ENCODE measurements at places on chromosomes 13 and 19.
A peak's percentile ranks its signal among the peaks of the same experiment; 100 is the strongest.

GRCh38 chr13:107534548-107534947 lies 680.8 kb downstream of the LIG4 start:
- no peak for DNase-seq

- no peak for DNase-seq
Observed at GRCh38 chr13:39102981-39103490, 64.8 kb downstream of the NHLRC3 start.

DNA sequence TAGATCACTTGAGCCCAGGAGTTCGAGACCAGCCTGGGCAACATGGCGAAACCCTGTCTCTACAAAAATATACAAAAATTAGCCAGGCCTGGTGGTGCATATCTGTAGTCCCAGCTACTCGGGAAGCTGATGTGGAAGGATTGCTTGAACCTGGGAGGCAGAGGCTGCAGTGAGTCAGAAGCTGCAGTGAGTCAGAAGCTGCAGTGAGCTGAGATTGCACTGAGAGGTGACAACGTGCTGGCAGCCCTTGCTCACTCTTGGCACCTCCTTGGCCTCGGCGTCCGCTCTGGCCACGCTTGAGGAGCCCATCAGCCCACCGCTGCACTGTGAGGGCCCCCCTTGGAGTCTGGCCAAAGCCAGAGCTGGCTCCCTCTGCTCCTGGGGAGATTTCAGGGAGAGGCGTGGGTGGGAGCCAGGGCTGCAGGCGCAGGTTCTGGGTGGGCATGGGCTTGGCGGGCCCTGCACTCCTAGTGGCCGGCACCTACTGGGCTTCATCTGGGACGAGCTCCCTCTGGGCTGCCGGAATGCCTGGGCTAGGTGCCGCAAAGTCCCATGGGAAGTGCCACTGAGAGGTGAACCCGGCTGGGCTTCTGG lies 39.5 kb upstream of the RPL21 start:
- no peak for DNase-seq

GRCh38 chr13:112179421-112179820 lies 112.5 kb downstream of the SOX1 start:
- no peak for DNase-seq

DNA sequence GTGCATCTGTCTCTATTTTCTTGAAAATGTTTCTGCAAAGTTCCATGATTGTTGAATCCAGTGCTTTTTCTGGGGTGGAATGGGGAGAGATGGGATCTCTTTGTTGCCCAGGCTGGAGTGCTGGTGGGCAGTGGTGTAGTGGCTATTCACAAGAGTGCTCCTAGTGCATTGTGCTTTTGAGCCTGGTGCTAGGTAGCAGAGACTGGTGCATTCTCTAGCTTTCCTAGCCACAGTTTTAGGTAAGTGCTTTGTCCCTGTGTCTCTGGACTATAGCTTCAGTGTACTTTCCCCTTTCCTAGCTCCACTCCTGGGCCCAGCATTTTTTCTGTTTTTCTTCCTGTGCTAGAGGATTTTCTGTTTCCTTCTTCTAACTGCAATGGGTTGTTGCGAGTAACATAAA lies 825.6 kb downstream of the SLITRK6 start:
- DNase-seq, result no peak

DNA sequence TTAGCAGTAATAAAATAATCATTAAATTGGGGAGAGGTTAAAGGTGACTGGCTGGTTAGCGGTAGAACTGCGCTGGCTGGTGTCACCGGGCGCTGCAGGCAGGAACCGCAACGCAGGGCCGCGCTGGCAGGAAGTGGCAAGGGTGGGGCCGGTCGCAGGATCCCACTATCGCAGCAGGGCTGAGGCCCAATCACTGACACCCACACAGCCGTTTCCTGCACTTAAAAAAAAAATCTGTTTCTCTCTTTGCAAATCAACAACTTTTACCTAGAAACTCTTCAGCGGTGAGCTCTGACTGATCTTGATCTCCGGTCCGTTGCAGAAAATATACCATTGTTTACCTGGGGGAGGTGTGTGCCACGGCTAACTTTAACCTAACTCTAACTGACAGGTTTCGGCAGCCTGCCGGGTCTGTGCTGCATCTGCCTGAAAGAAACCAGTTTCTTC lies 46.9 kb downstream of the KLF2 start:
- no peak for DNase-seq

GRCh38 chr19:19372656-19373416 lies 32.6 kb upstream of the GATAD2A start:
- DNase-seq, result no peak

GRCh38 chr13:75932636-75933035 lies 296.5 kb downstream of the LMO7 start:
- DNase-seq, result no peak

DNA sequence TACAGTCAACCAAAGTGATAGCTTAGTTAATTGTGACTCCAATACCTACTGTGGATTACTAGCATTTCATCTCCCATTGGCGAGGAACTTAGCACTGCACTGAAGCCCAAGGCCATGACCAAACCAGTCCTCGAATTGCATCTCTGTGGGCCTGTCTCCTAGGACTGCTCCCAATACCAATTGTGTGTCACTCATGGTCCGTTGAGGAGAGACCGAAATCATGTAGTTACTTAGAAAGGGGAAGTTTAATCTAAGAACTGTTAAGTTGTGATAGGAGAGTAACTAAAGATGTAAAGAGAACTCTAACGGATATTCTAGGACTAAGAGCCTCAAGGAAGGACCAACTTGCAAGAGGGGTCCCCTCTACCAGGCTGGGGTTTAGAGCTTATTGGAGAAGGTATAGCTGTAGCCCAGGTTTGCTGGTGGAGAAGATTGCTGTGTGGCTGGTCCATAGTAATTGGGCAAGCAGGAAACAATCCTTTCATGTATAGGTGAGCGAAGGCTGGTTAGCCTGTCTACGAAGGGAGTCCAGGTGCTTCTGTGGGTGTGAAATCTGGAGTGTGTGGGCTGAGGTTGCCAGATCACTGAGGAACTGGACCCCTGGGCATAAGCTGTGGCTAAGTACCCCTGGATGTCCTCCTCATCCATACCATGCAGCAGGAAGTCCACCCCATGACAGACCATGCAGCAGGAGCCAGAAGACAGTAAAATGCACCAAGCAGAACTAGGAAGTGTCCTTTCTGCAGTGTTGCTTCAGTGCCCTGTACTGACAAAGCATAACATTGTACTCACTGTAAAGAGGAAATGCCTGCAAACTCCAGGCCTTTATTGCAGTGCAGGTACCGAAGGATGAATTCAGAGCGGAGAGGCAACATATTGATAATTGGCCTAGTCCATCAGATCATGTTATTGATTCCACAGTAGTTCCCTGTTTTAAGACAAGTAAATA lies 30.8 kb downstream of the DNAJC3 start:
- no peak for DNase-seq

- DNase-seq, result no peak
Observed at GRCh38 chr19:54653181-54653809, 9.5 kb upstream of the LILRB4 start.

DNA sequence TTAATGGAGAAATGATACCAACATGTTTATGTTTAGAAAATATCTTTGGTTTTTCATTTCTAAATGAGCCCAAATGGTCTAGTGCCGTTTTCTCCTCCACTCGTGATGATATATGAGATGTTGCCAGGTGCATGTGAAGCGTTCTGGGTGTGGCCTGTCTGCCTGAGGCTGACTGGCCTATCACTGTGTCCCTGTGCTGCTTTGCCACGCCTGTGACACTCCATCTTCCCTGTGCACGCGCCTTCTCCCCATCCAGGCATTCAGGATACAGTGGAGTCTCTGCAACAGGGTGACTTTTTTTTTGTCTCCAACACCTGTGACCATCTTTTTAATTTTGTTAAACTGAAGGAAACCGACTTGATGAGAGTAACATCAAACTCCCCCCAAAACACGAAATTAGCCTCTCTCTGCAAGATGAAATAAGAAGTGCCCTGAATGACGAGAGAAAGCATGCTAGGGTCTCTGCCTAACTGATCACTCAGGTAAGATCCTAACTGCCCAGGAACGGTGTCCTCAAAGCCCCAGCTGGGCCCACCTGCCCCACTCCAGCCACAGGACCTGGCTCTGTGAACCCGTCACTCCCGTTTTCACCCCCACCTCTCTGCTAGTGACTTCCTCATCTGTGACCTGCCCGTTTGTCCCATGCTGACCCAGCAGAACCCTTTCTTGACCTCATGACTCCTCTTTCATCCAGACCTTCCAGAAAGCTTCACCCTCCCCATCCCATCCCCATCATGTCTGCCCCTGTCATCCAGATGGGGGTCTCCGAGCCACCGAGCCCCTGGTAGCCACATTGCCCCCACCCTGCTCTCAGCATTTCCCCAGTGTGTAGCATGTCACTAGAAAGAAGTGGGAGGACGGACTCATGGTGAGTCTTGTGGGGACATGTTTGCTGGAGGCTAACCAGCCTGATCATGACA lies 33.2 kb upstream of the TFDP1 start:
- DNase-seq, result peak; percentile 97

GRCh38 chr19:45705115-45705514 lies 12.6 kb downstream of the QPCTL start:
- no peak for DNase-seq

- DNase-seq, result no peak
Observed at GRCh38 chr13:114324334-114324733, 10.0 kb downstream of the CHAMP1 start.

- DNase-seq, result no peak
Observed at GRCh38 chr13:110652231-110652730, 36.9 kb downstream of the NAXD start.

DNA sequence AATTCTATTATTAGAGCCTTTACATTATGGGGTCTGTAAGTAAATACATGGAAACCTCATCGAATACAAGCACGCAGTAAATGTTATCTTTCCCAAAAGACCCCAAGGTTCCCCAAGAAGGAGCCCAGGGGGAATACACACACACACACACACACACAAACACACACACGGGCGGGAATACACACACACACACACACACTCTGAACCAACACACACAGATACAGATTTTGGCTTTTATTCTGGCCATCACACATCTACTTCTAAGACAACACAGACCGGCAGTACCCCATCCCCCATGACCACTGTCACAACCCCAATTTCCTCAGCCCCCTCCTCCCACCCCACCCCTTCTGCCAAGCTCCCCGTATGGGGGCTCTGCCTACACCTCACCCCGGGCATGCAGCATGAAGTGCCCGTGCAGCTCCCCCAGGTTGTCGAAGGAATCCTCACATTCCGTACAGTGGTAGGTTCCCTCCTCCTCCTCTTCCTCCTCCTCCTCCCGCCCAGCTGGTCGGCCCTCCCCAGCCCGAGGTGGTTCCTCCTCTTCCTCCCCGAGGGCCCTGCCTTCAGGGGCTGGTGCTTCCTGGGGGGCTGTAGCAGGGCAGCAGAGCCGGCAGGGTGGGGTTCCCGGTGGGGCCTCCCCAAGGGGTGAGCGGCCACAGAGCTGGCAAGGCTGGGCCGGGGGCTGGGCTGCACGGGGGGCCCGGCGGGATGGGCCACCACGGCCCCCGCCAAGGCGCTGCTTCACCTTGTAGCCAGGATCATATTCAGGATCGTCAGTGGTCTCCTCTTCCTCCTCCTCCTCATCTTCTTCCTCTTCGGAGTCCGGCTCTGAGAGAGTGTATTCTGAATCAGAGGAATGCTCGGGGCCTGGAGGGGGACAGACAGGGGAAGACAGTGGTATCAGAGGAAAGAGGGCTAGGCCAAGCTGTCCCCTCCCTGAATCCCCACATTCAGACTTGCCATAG lies 4.4 kb upstream of the SRRM5 start:
- DNase-seq, result no peak

DNA sequence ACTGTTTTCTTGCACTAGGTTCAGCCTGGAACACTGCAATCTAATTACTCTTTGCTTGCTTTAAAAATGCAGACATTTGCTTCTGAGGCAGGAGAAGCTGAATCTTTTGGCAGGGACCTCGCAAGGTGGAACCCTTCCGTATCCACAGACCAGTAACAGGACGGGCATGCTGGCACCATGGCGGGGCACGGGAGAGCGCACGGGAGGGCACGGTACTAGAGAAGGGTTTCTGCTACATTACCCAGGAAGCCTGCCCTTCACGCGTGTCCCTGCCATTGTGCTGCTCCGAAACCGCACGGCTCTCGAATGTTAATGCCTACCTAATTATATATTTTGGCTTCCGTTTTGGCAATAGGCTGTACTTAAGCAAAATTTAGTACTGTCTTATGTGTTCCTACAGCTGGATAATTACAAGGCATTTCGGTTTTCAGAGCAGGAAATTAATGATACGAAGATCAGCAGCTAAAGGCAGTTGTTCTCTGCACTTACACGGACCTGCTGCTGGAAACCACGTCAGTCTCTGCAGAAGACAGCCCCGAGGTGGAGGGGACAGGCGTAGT lies 430.4 kb downstream of the IRS2 start:
- peak; percentile 61 for DNase-seq

All from NCI-H1417 (cell line).